ENCODE measurements at places on chromosomes 4 and X.

- peak; percentile 62 for ATAC-seq
These were observed 46.2 kb downstream of the PDS5A start for GRCh38 chr4:39931441-39931901.

DNA sequence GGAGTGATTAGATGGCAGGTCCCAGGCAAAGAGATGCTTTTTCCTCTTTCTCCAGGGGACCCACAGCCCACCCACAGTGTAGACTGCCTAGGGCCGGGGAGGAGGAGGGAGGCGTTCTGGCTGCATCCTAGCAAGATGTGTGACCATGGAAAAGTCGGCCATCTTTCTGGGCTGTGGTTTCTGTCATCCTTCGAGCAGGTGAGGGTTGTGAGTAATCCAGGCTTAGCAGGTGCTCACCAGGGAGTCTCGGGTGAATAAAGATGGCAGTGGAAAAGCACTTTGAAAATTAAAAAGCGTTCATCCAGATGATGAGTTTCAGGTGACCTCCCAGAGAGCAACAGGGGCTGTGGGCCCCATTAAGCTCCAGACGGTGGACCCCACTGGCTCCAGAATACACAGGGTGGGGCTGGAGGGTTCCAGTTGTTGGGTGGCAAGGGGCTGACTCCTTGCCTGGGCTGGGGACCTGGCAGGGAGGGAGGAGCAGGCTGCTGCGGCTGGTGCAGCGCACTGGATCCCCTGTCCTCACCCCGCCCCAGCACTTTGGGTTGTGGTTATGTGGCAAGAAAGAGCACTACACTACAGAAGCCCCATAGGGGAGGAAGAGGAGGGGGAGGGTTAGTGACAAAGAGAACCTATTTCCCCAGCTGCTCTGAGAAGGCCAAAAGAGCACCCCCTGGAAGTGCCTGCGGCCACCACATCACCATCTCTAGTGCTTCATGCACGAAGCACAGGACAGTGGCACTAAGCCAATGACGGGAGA is 23.7 kb downstream of the ELF4 start:
- ATAC-seq: peak; percentile 36

DNA sequence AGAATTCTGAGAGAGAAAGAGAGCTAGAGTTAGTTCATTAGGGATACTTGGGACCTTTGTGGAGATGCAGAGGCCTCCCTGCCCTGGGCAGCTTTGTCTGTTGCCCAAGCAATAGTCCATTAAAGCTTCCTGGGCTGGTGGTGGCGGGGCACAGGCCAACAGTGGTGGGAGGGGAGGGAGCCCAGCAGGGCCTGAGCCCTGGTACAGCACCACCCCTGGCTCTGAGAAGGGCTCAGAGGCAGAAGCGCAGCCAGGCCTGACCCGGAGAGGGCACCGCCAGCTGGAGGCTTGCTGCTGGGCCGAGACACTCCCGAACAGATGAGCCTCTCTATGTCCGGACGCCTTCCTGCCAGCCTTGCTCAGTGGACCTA is 65.3 kb downstream of the EFNB1 start:
- peak; percentile 22 for ATAC-seq

DNA sequence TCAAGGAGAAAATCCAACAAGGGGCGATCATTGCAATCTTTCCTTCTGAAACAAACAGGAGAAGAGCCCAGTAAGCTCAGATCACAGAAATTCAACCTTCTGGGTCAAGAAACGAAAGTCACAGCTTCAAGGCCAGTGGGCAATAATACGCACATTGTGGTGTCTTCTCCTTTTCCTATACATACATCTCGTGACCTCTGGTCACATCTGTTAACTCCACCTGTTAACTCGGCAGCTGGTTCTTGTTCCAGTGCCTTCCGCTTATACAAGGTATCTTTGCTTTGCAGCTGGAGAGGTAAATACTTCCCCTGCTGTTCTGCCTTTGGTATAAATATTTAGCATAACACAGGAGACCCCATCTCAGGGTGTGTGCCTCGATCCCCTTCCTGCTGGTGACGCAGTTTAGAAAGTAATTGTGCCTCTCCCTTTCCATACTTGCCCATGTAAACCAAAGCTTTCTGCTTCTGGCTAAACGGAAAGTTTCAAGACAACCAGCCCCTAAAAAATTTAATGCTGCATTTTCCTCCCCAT is 45.0 kb downstream of the CCDC149 start:
- ATAC-seq: no peak

- peak; percentile 67 for ATAC-seq
These were observed 258.1 kb upstream of the NEIL3 start for GRCh38 chr4:177051473-177052060.

- peak; percentile 85 for ATAC-seq
These were observed at the start of gene DDX3X for GRCh38 chrX:41333744-41334362. Gene DDX3X (plus strand): TSS chrX:41334162. CDS start chrX:41334253, 91 bp downstream.

DNA sequence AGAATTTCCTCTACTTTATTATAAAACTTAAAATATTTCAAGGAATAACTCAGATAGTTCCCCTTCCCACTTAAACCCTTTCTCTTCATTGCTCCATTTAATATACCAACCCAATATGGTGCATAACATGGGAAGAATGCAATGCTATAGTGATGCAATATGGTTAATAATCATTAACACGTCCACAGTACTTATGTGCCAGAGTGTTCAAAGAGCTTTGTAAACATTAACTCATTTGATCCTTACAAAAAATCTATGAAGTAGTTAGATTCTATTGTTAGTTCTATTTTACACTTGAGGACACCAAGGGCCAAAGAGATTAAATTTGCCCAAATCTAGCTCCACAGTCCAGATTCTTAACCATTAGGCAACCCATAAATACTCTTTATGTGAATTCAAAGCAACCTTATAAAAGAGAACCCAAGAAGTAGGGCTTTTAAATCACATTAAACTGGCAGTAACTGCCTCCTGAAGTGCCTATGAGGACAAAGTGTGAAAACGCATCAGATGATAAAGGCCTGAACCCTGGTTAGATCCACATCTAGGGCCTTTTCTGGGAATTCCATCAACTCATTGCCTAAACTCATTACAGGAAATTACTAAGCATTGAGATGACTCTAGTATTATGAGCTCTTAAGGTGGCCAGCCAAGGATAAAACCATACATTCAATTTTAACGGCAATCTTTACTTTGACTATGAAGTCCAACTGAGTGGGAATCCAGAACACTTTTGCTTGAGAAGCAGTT is 94.3 kb downstream of the AREG start:
- peak; percentile 66 for ATAC-seq

DNA sequence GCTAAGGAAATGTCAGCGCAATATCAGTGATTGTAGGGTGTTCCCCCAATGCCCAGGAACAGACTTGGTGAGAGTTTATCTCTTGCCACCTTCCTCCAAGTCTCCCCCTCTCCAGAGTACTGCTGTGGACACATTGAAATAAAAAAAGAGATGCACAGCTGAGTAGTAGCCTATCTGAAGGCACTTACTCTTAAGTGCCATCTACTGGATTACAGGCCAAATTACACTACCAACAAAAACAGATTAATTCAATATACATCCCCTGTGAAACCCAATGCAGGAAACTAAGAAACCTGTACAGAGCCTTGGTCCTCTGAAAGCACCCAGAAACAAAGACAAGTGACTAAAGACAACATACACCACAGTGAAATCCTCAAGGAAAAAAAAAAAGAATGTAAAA is 460.3 kb downstream of the ZIC3 start:
- ATAC-seq: peak; percentile 44

- no peak for ATAC-seq
These were observed 58.5 kb upstream of the HELT start for GRCh38 chr4:184959786-184960185.
